ENCODE measurements at places on chromosomes 5 and 9. TPM values are rescaled to one million over a fixed set of nuclear protein-coding genes. Genes with fewer than 3 reads are reported as not detected.

GRCh38 chr5:40074826-40075225, 604.9 kb upstream of the PTGER4 start:
- DNase-seq = no peak

DNA sequence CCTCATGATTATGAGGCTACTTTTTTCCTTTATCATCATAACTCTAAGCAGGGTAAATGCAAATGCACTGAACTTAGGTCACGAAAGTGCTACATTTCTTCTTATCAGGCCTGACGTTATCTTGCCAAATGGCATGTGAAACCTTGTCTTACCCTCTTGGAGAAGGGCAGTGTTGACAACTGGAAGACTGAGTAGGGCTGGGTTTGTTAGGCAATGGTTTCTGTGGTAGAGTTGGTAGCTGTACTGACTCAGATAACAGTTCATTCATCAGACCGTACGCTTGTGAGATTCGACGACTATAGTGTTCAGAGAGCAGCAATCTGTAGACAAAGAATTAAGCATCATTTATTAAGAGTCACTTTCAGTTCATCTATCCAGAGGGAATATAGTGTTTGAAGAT, 127.7 kb downstream of the CPLANE1 start:
- DNase-seq = no peak

DNA sequence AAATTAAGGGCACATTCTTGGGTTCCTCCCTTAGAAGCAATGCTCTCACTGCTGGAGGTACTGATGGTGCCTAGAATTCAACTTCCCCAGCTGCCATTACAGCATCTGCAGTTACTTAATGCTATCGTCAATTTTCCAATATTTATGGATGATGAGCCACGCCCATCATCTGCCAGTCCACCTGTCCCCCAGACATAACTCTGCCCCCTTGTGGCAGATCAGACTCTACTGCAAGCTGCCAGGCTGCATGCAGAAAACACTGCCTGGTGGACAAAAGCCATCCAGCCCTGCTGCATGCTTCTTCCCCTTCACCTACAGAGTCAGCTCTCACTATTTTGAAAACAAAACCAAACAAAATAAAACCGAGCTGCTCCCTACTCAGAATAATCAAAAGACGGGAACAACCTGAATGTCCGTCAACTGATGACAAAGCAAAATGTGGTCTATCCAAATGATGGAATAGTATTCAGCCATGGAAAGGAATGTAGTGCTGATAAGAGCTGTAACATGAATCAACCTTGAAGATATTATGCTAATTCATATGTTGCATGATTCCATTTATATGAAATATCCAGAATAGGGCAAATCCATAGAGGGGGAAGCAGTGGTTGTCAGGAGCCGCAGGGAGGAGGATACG, 66.4 kb downstream of the RETREG1 start:
- DNase-seq = no peak

DNA sequence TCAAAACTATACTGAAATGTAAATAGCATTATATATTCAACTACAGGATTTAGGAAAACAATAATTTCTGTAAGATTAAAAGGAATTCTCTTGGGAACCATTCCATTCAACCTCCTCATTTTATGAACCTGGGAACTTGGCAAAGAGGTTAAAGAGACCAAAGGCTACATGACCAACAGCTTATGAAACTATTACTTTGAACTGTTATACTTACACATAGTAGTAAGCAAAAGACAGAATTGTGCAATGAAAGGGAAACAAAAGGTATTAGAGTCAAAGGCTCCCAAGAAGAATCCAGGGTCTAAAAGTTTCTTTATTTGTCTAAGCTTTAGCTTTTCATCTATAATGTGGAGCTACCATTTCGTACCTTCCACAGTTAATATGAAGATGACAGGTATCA, 7.2 kb downstream of the C9orf72 start:
- DNase-seq = no peak

- DNase-seq = no peak
Observed at GRCh38 chr9:119283078-119283794, 86.0 kb downstream of the BRINP1 start.

DNA sequence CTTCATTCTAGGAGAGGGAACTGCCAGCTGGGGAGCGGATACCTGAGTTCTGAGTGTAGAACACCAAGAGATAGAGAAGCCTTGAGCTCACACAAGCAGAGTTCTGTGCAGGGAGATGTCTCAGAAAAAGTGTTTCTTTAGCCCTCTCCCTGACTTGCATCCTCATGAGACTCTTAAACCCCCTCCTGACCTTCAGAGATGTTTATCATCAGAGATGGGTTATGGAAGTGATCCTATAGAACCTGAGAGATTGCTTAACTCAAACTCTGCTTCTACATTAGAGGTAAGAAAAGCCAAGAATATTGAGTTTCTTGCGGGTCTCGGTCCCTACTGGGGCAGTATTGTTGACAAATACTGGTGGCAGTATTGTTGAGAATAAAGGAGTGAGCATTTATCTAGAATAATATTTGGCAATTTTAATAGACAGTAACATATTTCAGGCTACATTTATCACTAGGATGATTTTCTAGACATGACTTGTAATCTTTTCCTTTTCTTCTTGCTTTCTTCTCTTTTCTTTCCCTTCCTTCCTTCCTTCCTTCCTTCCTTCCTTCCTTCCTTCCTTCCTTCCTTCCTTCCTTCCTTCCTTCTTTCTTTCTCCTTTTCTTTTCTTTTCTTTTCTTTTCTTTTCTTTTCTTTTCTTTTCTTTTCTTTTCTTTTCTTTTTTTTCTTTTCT, at the start of gene IZUMO3:
Gene IZUMO3, minus strand, starts transcription at position 51 of the 676 bp plus-strand sequence. CDS start 248 bp downstream, outside the sequence.
- no peak for DNase-seq

DNA sequence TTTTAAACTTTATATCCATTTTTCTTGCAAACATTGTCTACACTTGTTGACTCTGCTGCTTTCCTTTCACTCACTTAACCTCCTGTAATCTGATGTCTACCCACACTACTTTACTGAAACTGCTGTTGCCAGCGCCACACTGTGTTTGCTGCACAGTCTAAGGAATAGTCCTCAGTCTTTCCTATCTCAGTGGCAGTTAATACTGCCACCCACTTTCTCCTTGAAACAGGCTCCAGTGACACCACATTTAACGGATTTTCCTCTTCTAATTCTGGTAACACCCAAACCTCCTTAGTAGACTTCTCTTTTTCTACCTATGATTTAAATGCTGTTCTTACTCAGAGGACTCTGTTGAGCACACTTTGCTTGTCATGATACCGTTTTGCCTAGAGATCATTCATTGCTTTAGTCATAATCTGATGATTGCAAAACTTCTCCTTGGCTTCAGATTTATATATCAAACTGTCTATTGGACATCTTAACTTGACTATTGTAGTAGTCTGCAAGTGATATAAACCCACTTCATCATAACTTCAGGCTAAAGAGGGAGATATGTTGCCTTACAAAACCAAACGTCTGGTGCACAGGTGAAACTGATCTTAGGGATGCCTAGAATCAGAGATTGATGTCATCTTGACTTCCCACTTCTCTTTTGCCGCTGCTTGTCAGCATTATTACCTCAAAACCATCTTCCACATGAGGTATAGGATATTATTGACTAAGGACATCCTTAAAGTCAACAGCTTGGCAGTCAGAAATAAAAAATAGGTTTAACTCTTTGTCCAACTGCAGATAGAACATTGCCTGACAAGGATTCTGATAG, 94.1 kb downstream of the CDC42SE2 start:
- DNase-seq = peak; percentile 37

GRCh38 chr5:80246995-80247729, 8.7 kb downstream of the SERINC5 start:
- no peak for DNase-seq

- no peak for DNase-seq
Observed at GRCh38 chr9:119852390-119852789, 483.2 kb upstream of the BRINP1 start.

DNA sequence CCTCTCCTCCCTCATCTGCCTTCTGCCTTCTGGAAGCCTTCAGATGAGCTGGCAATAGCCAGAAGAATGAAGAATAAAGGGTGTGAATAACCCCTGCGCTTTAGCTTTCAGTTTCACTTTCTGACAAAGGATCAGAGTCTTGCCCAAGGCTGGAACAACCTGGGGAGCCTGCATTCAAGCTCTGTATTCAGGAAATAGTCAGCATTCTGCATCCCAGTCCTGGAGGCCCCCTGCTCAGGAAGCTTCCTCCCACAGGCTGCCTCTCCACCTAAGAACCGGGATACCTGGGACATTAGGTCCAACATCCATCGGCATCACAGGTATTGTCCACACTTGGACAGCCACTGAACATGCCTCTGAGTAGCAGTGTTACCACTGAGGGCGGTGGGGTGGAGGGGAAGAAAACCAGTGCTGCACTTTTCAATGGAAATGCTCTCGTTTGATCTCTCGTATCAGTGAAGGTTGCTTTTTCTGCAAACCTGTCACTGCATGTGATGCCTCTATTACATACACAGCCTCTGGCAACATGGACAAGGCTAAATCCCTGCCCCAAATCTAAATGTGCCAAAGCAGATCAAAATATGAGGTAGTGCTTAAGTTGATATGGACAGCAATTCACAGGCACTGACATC, 39.8 kb upstream of the ACO1 start:
- no peak for DNase-seq

DNA sequence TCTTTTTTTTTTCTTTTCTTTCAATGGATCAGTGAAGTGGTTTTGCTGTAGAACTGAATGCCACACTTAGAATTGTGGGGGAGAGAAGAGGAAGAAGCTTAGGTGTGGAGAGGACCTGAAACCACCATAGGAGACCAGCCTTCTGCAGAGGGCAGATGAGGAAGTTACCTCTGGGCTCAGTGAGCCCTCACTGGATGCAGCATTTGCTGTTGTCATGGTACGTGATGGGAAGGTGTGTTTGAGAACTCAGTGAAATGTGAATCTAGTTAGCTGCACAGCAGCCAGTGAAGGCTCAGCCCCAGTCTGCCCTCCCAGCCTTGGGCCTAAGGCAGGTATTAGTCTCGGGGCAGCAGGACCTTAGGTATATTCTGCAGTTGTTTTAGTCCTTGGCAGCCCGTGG, 17.5 kb downstream of the CYFIP2 start:
- DNase-seq = no peak

DNA sequence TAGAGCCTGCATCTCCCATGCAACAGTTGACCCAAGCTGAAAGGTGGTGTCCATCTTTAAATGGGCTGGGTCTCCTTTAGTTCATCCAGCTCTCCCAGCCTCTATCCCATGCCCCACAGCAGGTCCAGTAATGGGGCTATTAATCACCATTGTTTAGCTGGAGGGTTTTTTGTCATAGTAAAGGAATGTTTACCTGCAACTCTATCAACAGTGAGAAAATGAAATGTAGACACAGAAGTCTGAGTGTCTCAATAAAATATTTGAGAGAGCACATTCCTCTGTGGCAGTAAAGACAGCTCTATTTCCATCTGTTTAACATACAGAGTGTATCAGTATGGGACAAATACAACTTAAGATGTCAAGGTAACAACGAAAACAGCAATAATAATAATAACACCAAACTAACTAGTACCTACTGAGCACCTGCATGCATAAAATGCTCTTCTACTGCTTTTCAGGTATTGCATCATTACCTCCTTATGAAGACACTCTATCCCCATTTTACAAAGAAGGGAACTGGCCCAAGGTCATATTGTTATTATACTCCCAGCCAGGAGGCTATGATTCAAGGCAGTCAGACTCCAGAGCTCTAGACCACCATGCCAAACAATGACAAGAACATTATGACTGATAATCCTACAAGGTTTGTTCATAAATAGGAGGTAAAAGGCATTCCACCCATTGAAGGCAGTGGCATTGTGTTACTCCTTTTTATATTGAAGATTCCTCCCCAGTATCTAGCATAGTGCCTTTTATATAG, 21.0 kb upstream of the C5orf58 start:
- DNase-seq = no peak

DNA sequence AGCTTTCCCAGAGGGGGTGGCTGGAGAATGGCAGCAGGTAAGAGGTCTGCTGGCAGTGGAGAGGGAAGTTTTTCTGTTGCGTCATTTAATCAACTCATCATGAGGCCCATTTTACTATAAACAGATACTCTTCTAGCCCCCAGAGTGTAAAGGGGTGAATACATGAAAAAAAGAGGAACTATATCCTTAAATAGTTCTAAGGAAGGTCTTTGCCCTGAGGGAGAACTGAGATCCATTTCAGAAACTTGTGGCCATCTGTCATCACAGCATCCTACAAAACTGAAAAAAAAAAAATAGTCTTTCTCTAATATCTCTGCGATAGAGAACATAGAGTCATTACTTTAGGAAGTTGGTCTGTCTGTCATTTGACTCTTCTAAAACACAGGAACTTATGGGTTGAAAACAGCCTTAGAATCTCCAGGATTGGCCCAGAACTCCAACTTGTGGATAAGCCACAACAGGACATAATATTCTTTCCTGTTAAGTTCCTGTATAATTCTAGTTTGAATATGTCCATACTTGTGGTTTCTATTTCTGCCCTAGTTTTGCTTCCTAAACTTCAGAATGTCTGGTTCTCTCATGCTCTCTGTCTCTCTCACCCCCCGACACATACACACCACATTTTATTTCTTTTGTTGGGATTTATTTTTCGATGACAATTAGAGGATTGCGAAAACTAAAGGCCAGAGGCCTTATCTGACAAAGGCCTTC, 238.5 kb upstream of the PIK3R1 start:
- no peak for DNase-seq

- no peak for DNase-seq
Observed at GRCh38 chr5:103923616-103924168, 361.1 kb upstream of the NUDT12 start.

GRCh38 chr5:44390351-44390750, 1.1 kb upstream of the FGF10 start:
- no peak for DNase-seq

- no peak for DNase-seq
Observed at GRCh38 chr5:19067741-19068140, 920.3 kb downstream of the CDH18 start.

DNA sequence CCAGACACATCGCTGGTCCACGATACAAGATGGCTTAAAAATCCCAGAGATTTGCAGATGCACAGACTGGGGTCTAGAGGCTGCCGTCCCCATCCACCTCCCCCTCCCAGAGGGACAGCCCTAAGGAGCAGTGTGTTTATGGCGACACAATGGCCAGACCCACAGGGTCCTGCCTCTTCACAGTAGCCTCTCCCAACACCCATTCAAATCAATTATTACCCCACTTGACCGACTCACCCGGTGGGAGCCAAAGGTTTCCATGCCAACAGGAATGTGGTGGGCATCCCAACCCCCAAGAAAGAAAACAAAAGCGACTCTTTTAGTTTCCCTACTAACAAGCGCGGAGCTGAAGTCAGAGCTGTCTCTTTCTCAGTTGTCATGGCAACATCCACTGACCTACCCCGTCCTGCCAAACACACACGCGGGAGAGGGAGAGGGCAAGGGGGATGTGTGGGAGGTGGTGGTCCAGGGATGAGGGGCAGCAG, 209.0 kb downstream of the TTLL11 start:
- DNase-seq = no peak

FAM221B gene
- not detected for total RNA-seq

MRPL50 gene
- 23.8 TPM for total RNA-seq

REEP5 gene
- total RNA-seq = 30.0 TPM

PCDHB8 gene
- not detected for total RNA-seq

CD74 gene
- total RNA-seq = 908 TPM

TNFSF8 gene
- 35.5 TPM for total RNA-seq

LIX1 gene
- not detected for total RNA-seq

STPG3 gene
- not detected for total RNA-seq

SPOCK1 gene
- total RNA-seq = 2.8 TPM

C7 gene
- not detected for total RNA-seq

TAF11L7 gene
- total RNA-seq = not detected

MSMP gene
- not detected for total RNA-seq
